ENCODE measurements at places on chromosomes 3 and 15.

DNA sequence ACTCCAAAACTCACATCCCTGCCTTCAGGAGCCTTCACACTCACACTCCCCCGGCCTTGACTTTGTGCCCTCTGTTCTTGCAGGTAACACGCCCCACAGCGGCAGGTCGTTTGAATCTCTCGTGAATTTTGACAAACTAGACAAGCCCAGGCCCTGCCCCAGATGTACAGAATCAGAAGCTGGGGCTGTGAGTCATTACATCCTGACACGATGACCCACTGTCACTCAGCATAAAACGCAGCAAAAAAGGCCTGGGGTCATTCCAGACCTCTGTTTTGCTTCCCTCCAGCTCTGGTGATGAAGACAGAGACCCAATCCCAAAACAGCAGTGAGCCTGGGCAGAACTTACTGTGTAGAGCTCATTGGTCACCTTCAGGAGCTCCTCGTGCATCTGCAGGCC, 116.4 kb upstream of the RAD18 start:
- DNase-seq = no peak

DNA sequence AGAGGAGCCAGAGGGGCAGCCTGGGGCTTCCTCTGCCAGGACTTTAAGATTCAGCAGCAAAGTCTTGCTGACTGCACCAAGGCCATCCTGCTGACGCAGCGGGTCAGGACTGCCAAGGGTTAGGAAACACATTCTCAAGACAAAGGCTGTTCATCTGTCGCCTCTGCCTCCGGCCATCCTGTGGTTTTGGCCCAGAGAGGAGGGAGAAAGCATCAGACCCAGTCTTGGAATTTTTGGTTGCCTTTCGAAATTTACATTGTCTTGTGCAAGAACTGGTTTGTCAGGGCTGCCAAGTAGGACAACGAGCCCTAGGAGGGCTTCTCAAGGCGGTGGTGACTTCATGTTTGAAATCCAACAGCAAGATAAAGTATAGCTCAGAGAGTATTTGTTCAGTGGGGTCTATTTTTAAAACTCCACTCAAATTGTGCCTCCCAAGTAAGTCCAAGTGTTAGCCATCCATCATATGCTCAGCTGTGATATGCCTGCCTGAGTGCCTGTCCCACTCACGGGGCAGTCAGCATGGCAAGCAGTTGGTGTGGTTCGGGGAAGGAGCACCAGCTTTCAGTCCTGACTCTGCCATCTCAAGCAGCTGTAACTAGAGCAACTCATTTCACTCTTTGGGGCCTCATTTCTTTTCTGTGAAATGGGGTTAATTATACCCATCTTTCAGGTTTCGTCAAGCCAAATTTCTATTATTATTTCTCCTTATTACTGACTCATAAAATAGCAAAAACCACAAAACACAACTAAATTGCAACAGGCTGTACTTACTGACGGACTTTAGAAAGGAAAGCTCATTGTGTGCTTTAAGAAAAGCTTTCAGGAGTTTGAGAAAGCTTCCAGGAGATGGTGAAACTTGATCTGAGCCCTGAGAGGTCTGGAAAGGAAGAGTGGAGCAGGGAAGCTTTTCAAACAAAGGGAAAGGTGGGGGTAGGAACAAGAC, 42.4 kb upstream of the RHO start:
- peak; percentile 75 for DNase-seq

DNA sequence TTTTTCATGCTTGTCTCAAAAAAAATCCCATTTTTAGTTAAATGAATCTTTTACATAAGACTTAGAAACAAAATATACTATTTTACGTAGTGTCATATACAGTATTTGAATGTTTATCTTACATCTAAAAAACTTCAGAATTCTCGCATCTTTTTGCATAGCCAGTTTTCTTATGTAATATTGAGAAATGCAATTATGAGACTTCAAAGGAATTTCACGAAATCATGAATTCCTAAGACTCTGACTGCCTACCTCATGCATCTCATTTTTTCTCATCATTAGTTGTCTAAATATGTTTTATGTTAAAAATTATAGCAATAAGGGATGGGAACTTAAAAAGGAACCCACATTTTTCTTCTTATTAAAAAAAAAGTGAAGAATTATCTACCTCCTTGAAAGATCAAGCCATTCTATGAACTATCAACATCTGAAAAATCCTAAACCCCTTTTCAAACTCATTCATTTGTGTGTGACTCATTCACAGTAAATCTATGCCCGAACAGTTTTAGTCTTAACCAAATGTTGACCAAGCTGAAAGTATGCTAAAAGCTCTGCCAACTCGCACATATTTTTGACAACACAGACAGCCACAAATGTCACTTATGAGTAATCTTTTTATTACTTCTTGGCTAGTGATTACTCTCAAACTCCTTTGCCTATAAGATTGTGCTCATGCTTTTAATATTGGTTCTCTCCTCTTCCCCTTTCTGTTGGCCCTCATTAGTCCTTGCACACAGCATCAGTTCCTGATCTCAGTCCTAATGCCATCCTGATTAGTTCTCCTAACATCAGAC, 115.9 kb downstream of the DCLK3 start:
- DNase-seq = no peak

- DNase-seq = no peak
These were observed 13.5 kb upstream of the PCOLCE2 start for GRCh38 chr3:142902356-142902755.

DNA sequence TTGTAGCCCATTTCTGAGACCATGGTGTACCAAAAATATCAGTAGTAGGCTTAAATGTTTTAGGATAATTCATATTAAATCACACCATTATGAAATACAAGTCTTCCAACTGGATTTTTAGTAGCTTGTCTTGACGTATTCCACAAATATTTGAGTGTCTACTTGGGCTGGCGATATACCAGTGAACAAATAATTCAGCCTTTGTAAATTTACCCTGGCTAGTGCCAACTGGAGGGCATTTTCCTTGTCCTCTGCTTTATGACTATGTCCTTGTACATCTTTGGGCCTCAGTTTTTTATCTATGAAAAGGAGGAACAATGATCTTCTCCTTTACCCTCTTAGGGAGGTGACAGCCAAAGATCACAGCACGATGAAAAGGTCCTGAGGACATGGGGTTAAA, 114.8 kb downstream of the FRMD4B start:
- no peak for DNase-seq

GRCh38 chr3:69547461-69547880, 161.6 kb upstream of the FRMD4B start:
- no peak for DNase-seq

DNA sequence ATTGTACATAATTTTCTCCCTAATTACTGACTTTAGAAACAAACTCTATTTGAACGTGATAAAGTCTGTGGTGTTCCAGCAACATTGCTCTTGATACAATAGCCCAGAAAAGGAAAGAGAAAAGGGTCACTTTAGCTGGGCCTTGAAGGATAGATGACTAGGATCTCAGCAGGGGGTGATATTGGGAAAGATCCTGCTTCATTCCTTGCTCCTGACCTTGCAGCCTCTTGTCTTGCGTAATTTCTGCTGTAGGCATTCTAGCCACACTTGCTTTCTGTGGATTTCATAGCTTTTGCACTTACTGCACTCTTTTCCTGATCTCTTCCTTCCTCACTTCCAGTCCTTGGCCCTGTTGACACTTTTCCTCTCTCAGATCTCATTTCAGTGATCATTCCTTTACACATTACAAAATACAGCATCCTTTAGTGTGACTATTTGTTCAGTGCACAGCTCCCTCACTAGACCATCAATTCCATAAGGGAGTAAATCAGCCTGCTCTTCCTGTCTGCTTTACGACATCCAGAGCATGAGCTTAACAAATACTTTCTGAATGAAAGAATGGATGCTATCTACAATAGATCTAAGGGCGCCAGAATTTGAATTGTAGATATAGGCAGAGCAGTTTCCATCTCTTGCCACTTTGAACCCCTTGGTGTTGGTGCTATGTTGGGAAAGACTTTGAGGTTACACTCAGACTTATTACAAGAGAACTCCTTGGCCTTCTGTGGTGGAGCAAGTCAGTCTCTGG, 559.6 kb upstream of the MDFIC2 start:
- no peak for DNase-seq

- DNase-seq = no peak
These were observed 82.6 kb upstream of the ARHGEF3 start for GRCh38 chr3:56884387-56884786.

DNA sequence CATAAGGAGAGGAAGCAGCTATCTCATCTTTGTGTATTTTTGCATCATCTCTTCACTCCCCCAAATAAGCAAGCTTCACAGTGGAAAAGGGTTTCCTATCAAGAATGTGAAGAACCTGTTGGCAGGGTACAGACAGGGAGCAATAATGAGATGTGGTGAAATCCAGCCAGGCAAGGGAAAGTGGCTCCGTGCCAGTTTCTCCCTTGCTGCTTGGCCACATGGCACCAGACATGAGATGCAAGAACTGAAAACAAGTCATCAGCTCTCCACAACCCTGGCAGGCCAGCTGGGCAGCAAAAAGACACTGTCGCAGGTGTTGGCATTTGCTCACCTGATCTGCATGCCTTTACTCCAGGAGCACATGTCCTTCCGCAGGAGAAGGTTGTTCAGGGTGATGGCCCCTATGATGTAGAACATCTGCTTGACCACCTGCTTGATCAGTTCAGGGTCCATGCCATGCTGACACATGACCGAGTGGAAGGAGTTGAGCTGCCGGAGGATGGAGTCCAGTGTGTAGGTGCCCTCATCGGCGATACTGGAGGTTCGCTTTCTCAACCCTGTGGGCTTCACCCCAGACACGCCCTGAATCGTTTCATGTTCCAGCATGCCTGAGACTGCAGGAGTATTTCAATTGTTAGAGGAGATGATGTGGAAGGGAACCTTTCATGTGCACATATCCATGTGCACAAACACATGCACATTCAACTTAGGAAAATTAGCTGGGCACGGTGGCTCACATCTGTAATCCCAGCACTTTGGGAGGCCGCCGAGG, 23.3 kb upstream of the MYO5C start:
- DNase-seq = no peak

- DNase-seq = no peak
These were observed 1.3 kb downstream of the TTBK2 start for GRCh38 chr15:42919308-42919707.

DNA sequence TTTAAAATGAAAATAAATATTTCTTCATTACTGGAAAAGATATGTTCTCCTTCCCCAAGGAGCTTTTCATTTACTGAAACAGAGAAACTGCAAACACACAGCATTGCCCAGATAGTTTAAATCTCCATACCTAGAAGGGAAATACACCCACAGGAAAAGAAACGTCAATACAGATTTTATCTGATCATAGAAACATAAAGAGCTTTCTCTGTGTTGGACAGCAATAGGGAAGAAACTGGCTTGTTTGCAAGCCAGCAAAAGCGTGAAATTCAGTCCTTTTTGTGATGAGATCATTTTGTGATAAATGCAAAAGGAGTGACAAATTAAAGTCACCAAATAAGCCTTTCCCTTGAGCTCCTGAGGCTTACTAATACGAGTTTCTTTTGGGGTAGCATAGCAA, 398.0 kb downstream of the TIGIT start:
- no peak for DNase-seq

DNA sequence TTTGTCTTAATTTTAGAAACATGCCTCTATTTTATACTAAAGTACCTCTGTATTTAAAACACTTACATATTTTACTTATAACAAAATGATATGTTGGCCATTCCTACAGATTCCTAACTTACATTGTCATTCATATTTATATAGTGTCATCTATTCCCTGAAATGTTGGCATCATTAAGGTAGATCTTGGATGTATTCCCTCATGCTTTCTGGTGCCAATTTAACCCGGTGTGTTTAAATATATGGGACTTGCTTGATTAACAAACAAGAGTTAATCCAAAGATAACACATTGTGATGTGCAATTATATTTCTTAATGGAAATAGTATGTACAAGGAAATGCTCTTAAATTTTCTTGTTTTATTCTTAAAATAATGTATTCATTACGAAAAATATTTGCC, 352.3 kb downstream of the NAALADL2 start:
- no peak for DNase-seq

DNA sequence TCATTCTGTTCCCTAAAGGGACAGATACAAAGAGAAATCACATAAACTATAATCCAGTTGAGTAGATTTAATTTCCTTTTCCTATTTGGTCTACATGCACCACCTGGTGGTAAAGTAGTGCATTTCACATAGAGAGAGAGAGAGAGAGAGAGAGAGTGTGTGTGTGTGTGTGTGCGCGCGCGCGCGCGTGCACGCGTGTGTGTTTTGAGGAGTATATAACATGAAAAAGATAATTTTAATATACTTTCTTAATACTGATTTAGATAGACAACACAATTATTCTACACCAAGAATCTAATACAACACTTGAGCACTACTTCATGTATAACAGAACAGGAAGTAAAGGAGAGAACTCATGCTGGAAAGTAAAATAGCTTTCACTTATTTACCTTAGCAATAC, 1.1 kb upstream of the FGF7 start:
- DNase-seq = no peak

DNA sequence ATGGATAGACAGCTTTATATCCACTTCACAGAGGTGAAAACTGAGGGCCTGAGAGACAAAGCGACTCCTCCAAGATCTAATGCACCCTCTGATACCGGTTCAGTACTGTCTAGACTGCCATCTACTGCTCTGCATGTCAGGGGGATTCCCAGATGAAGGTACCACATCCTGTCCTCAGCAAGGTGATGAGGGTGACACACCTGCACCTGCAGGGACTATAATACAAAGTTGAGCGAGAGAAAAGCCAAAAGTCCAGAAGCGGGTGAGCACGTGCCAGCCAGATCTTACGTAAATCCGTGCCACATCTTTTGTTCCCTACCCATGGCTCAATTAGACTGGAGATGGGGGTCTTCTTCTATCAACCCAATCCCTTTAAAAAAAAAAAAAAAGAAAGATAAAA, 32.4 kb upstream of the HES1 start:
- no peak for DNase-seq

DNA sequence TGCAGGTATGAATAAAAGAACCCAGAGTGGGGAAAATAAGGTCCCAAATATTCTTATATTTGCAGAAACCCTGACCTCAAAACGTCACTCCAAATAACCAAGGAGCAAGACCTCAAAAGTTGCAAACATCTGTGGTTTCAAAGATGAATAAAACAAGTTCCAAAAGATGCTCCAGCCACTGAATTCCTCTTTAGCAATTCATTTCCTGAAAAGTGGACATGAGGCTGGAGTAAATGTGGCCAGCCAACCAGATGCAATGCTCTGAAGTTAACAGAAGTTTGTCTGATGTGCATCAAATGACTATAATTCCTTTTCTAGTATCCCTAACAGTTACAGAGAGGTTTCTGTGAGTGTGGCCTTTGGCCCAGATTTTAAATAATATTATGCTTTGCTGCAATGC, 71.2 kb upstream of the WNT5A start:
- no peak for DNase-seq

GRCh38 chr3:15263926-15264325, 57.9 kb downstream of the CAPN7 start:
- no peak for DNase-seq

GRCh38 chr3:14142567-14143270, 17.9 kb downstream of the TMEM43 start:
- DNase-seq = peak; percentile 58

DNA sequence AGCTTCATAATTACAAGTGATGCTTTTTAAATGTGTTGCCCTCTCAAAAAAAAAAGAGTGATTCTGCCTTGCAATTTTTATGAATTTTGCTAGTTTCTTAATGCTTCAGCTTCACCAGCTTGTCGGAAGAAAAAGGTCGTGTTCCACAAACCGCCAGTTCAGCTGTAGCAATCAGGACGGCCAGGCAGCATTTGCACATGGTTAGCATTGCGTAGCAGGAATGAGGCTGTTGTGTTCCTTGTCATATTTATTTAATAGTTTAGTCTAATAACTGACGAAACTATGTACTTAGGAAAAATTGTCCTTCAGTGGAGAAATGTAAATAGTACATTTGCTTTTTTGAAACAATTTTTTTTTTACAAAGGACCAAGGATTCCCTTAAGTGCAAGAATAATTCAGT, 64.9 kb upstream of the SELENOK start:
- no peak for DNase-seq

- DNase-seq = no peak
These were observed 199.7 kb downstream of the CHL1 start for GRCh38 chr3:396293-396692.

All from ascending aorta (tissue), 2 donors.